ENCODE measurements at places on chromosomes 1 and 21. TPM values are rescaled to one million over a fixed set of nuclear protein-coding genes. Genes with fewer than 3 reads are reported as not detected.

- DNase-seq = no peak
Observed at GRCh38 chr1:114559356-114559755, 22.1 kb downstream of the BCAS2 start.

- DNase-seq = no peak
Observed at GRCh38 chr1:232183802-232184201, 446.1 kb downstream of the SIPA1L2 start.

The MMEL1 gene
- 1.3 TPM for total RNA-seq

DNA sequence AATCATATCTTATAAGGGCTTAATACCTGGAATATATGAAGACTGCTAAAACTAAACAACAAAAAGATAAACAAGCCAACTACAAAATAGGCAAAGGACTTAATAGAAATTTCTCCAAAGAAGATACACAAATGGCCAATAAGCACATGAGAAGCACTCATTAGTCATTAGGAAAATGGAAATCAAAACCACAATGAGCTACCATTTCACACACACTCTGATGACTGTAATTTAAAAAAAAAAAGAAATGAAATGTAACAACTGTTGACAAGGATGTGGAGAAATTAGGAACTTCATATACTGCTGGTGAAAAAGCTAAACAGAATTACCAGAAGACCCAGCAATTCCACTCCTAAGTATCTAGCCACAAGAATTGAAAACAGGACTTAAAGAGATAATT lies 374.2 kb upstream of the ZP4 start:
- DNase-seq = no peak

DNA sequence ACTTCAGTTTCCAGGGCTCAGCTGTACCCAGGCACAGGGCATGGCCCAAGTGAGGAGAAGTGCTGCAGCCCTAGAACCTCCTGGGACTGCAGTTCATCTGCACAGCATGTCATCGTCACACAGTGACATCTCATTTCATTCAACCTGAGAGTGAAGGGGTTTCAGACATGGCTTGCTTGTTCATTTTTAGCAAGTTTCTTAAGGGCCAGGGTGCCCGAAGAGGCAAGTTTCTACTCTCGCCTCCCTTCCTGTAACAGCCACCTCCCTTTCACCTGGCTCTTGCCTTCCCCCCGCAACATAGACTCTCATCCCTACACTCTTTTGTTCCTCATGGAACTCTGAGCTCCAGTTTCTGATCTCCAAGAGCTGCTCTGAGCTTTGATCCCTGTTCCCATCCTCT lies 108.1 kb downstream of the C1orf21 start:
- DNase-seq = no peak

Data from stomach (tissue), 19 donors.